ENCODE measurements at places on chromosomes 16 and 17.

GRCh38 chr16:86314402-86315025 is 195.8 kb upstream of the FOXF1 start:
- DNase-seq: no peak

DNA sequence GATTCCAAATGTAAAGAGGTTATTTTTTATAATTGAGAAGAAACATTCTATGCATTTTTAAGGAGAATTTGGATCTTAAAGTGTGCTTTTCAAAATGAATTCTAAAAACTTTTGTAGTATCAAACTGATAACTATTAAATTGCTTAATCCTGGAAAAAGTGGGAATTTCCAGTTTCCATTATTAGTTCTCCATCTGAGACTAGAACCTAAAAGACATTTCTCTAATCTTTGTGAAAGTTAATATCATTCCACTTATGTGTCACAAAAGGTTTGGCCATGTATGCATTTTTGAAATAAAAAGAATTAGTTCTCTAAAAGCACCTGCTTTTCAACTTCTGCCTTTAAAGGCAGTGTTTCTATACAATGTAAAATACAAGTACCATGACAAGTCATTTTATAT is 155.0 kb downstream of the BCAS3 start:
- no peak for DNase-seq

GRCh38 chr17:30590081-30590733 is 113.0 kb downstream of the GOSR1 start:
- DNase-seq: no peak

DNA sequence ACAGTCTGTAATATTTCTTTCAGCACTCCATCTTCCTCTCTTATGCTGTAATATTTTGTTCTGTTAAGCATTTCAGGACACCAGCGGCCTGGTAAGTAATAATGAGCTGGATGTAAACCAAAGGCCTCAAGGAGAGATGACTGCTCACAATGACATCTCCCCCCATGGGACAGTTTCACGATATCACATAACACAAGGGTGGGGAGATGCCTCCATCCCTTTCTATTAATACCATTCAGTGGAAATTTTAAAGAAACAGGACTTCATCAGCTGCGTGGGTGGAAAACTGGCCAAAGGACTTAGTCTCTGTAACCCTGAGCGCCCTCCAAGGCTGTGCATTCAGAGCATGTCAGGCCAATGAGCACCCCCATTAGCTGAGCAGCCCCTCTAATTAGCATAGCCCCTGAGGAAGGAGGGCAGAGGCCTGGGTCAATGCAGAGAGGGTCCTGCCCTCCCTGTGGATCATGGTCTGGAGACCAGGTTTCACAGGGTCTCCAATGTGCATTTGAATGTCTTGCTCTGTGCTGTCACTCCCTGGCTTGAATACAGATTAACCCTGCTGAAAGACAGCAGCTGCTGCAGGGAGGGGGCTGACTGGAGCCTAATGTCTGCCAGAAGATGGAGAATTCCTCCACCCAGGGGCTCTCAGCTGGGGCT is 156.4 kb downstream of the HS3ST2 start:
- no peak for DNase-seq

- no peak for DNase-seq
These were observed 482 bp downstream of the BAHCC1 start for GRCh38 chr17:81395600-81396277.

- no peak for DNase-seq
These were observed 140.5 kb upstream of the HS3ST2 start for GRCh38 chr16:22673421-22673831.
